ENCODE measurements at places on chromosomes 2 and 18. TPM values are rescaled to one million over a fixed set of nuclear protein-coding genes. Genes with fewer than 3 reads are reported as not detected.

Gene TMEM127
- 13.9 TPM for total RNA-seq

Gene RAB31
- 72.1 TPM for total RNA-seq

Gene NIFK
- 14.3 TPM for total RNA-seq

Gene CAB39
- total RNA-seq = 26.2 TPM

Measured in smooth muscle cell of the coronary artery (primary cell).